ENCODE measurements at places on chromosomes 16 and 17. TPM values are rescaled to one million over a fixed set of nuclear protein-coding genes. Genes with fewer than 3 reads are reported as not detected.

GRCh38 chr17:81656118-81656743 lies at the start of gene PDE6G:
Gene PDE6G (minus strand): TSS chr17:81656542. CDS start chr17:81653305, 3,237 bp downstream.
- no peak for DNase-seq

GRCh38 chr16:75294773-75295459 lies 43.5 kb upstream of the BCAR1 start:
- no peak for DNase-seq

DNA sequence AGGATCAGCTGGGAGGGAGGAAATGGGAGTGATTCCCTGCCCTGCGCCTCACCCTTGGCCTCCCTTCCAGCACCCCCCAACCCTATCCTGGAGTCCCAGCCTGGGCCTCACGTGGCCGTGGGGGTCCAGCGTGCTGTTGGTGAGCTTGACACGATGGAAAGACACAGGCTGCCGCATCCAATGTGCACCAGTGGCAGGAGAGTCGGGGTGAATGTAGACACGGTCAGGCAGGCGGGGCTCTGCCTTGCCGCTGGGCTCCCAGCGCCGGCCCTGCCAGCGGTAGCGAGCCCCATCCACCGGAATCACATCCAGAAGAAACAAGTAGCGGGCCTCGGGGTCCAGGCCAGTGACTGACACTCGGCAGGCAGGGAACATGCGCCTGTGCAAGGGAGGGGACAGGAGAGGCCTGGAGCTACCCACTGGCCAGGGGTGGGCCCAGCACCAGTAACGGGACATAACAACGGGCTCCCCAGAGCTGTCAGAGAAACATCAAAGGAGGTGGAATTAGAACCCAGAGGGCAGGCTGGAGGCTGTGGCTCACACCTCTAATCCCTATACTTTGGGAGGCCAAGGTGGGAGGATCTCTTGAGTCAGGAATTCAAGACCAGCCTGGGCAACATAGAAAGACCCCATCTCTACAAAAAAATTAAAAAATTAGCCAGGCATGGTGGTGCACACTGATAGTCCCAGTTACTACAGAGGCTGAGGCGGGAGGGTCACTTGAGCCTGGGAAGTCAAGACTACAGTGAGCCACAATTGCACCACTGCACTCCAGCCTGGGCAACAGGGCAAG lies 2.7 kb downstream of the TBX6 start:
- peak; percentile 60 for DNase-seq

DNA sequence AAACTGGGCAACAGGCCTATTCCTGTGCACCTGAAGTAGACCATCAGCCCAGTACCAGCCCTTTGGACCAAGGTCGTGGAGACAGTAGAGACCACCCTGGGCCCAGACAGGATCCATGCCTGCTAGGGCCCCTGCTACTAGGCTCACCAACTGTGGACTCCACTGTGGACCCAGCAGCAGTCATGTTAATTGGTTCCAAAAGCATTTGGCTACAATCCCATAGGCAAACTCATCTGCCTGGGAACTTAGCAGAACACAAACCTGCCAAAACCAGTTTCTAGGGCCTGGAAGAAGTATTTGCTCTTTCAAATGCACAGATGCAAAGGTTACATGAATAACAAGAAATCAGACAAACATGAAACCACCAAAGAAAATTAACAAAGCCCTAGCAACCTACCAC lies 53.1 kb downstream of the ACSM2A start:
- no peak for DNase-seq

The NACA2 gene
- total RNA-seq: not detected

The TMC5 gene
- 1.8 TPM for total RNA-seq

Data from heart left ventricle (tissue), 16 donors.